ENCODE measurements at places on chromosomes 7 and 10.

DNA sequence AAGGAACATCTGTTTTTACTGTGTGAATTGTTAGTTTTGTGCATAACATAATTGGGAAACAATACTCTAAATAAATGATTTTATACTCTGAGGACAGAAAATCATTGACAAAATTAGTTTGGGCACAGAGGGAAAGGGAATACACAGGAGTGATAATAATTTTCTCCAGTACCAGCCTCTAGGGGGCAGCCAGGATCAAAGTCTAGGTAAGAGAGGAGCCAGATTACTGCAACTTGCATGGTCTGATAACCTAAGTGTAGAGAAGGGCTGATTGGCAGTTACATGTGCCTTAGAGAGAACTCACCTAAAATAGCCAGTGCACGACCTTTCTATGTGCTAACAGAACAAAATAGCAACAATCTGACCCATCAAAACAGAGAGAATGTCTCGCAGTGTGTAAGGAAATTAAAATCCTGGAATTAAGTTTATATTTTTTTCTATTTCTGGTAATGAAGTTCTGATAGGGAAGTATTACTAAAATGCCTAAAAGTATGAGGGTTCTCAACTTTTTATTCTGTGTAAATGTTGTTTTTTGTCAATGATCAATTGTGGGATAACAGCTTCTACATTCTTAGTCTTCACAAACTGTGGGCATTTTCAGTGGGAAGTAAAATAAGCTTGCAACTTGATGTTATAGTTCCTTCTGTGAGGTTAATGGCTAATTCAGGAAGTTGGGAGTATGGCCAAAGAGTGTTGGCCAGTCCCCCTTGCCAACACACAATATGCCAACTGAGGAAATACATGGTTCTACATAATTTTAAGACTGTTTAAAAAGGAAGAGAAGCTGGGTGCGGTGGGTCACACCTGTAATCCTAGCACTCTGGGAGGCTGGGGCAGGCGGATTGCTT is 66.4 kb downstream of the EXOC6 start:
- DNase-seq = peak; percentile 43

GRCh38 chr10:24382596-24382978 is 173.6 kb downstream of the KIAA1217 start:
- no peak for DNase-seq

GRCh38 chr7:93851536-93851935 is 39.0 kb downstream of the TFPI2 start:
- DNase-seq = peak; percentile 35

- peak; percentile 62 for DNase-seq
These were observed 124.9 kb downstream of the CYP26A1 start for GRCh38 chr10:93198401-93199131.

- DNase-seq = no peak
These were observed at the start of gene PPP1R9A for GRCh38 chr7:94907026-94907810. Gene PPP1R9A, plus strand, starts transcription at chr7:94907594. Its CDS starts 2,520 bp downstream, at chr7:94910114.

DNA sequence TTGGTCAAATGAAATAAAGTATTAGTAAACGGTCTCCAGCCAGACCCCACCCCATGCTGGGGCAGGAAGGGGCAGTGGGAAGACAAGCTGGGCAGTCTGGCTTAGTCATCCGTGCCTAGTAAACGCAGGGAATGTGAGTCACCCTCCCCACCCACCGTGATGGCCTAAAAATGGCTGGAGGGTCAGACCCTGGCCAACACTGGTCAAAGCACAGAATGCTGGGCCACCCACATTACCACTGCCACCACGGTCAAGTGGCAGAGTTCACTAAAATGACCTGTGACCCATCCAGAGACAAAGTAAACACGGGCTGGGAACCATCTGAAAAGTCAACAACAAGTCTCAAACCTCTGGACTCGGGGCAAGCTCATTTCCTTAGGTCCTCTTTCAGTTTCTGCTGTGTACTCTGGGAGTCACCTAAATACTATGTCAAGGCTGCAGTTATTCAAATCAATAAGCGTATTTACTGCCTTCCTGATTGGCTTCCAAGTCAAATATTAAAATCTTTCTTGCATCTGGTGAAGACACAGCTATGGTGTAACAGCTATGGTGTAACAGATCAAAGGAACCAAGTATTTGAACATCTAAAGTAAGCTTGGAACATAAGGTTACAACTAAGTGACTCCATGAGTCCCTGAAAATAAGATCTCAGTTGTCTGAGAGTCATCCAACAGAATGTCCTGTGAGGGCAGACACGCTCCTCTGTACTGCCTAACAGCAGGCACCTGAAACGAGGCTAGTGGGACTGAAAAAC is 3.0 kb downstream of the ZFAND2A start:
- DNase-seq = peak; percentile 17
